ENCODE measurements at places on chromosomes 2 and 18.
A peak's percentile ranks its signal among the peaks of the same experiment; 100 is the strongest.

GRCh38 chr18:63590373-63590772, 3.2 kb downstream of the SERPINB13 start:
- no peak for DNase-seq

- no peak for DNase-seq
Measured at GRCh38 chr2:6177811-6178210, 485.6 kb downstream of the SOX11 start.

- no peak for DNase-seq
Measured at GRCh38 chr2:204004912-204005311, 68.3 kb downstream of the ICOS start.

DNA sequence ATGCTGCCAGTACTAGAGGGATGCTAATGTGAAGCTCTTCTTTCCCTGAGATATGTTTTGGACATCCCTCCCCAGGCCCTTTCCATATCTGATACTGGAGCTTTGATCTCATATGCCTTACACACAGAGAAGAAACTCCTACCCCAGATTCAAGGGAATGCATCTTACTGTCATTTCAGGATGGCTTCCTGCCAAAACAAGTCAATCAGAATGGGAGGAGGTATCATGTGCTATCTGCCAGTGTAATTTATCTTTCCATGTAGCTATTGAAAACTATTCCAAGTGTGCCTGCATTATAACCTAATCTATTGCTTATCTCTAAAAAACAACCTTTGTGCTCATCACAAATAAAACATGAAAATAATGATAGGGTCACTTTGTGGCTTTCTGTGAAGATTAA, 269.9 kb upstream of the SETBP1 start:
- DNase-seq, result no peak

DNA sequence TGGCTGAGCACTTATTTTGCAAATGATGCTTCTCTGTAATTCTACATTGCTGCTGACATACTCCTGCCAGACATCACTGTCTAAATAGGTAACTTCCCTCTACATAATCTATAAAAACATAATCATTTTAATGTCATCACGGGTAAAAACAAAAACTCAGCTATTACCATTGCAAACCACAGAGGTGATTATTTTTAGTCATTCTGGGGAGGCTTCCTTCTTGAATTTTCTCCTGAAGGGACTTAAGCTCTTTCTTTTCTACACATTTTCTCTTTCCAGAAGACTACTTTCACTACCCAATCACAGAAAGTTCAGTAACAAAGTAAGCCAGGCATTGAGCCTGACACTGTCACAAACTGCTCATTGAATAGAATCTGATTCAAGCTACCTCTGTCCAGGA, 40.4 kb upstream of the NFU1 start:
- DNase-seq, result no peak

DNA sequence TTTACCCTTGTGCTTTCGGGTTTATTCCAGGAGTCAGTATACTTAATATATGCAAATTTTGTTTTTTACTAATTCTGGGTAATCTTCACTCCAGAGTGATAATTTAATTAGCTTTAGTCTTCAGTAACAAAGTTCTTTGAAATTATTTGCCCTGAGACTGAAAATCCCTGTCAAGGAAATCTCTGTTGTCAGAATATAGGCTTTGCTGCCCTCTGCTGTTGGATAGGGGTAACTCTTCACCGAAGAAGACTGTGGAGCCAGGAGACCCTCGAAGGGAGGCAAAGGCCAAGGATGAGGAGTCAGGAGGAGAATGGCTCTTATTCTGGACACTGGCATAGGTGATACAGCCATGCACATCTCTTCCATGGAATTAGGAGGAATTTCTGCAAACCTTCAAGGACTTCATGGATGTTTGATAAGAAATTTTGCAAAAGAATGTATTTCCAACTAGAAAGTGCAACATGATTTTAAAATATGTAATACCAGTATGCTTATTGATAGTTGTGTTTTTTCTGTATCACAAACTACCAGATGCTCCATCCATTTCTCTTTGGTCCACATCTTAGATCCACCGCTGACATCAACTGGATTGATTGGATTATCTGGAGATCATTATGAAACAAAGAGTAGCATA, 182.3 kb downstream of the RDH14 start:
- peak; percentile 45 for DNase-seq

GRCh38 chr2:20188851-20189250, 36.1 kb downstream of the SDC1 start:
- DNase-seq, result no peak

GRCh38 chr2:64722291-64723044, 68.8 kb upstream of the SERTAD2 start:
- DNase-seq, result peak; percentile 25

DNA sequence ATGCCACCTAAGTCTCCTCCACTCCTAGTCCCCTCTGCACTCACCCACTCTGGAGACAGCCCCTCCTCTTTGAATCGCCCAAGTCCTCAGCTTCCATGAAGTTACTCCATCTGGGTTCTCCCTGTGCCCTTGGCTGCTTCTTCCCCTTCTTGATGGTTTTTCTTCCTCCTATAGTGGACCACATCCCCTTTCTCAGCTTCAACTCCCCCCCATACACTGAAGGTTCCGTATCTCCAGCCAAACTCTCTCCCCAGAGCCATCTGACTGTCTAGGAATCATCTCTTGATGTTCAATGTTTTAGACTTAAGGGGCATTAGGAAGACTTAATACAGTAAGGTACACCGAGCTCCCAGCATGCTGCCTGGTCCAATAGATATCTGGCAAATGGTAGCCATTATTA, 39.6 kb downstream of the EMX1 start:
- no peak for DNase-seq

DNA sequence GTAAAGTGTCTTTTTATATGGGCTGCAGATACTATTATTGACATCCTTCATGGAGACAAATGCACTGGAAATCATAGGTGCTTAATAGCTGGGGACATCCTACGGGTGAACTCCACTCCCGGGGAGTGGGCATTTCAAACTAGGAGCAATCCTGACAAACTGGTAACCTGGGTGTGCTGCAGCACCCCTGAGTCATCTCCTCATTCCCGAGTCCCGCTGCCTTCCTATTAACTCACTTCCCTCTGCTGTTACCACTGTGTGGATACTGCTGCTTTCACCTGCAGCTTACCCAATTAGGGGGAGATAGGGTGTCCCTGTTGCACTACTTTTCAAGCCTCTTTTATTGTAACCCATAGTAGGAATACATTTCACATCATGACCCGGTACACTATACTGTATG, 134.2 kb downstream of the RAPGEF4 start:
- DNase-seq, result no peak

DNA sequence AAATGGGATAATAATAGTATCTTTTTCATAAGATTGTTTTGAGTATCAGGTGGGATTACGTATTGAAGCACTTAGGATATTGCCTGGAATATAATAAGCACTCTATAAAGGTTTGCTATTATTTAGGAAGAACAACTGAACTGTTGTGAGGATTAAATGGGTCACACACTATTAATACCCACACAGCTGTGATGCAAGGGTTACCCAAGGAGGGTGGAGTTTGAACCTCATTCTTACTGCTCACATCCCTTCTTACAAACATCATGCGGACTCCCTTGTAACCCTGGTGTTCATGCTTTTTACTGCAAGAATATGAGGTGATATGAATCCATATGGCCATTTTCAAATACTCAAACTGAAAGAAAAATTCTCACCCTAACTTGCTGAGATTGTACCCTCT, 113.5 kb downstream of the KCTD1 start:
- no peak for DNase-seq

- no peak for DNase-seq
Measured at GRCh38 chr18:3827236-3827845, 377.4 kb downstream of the TGIF1 start.

DNA sequence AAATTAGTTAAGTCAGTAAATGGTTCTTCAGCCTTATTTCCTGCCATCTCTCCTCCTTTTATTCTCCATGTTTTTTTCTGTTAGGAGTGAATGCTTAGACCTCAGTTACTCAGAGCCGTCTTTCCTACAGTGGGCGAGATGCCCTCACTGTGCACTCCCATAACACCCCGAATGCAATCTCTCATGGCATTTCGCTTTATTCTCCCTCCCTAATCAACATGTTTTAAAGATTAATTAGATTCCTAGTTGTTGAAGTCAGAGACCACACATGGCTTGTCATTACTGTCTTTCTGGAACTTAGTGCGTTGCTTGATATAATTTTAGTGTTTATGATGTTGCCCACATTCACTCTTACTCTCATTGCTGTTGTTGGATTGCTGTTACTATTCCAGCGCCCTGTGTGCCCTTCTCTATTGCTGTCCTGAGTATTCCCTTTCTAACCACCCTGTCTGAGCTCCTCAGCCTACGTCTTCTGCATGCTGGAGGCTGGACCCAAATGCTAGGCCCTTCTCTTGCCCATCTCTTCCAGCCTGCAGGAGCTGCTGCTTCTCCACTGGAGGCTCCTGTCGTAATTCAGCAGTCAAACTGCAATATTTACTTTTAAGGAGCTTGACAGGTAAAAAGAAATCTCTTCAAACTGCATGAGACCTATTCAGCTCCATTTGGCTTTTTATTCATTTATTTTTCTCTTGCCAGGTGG, 99.3 kb downstream of the MAP2 start:
- no peak for DNase-seq

DNA sequence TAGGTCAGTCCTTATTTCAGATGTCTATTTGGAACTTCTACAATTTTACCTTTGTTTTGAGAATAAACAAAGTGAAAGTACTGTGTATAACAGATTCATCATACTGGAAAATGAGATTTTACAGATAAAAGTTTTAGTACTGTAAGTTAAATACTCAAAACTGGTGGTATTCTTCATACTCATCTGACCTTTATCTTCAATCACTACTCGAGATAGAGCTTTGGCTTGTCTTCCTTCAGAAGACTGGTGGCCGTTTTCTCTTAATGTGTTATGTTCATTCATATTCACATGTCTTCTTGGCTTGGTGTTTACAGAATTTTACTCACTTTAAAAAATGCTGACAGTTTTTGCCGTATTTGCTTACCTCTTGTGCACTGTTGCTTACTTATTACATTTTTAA, 2.1 kb downstream of the SPOPL start:
- DNase-seq, result peak; percentile 26
